ENCODE measurements at places on chromosomes 4 and X. TPM values are rescaled to one million over a fixed set of nuclear protein-coding genes. Genes with fewer than 3 reads are reported as not detected.

DNA sequence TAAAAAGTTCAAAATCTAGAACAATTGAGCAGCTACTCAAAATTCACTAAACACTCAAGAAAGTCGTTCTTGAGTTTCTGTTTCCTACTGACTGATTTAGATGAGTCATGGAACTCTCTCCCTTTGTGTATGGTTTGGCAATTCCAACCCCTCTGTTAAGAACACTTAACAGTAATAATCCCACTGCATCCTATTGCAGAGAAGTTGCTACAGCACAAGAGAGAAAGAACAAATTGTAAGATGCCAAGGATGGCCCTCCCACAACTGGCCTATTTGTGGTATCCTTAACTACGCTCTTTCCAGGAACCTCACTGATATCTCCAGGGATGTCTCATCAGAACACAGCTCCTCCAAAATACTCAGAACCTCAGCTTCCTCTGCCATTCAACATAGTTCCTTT, 701.8 kb upstream of the TENM3 start:
- H3K36me3 ChIP-seq, result no peaks in the 10 kb centered on the region
- DNase-seq, result no peak
- H3K4me1 ChIP-seq, result no peaks in the 10 kb centered on the region
- H3K27me3 ChIP-seq, result no peaks in the 10 kb centered on the region
- no peak overlapping the region for H3K27ac ChIP-seq

DNA sequence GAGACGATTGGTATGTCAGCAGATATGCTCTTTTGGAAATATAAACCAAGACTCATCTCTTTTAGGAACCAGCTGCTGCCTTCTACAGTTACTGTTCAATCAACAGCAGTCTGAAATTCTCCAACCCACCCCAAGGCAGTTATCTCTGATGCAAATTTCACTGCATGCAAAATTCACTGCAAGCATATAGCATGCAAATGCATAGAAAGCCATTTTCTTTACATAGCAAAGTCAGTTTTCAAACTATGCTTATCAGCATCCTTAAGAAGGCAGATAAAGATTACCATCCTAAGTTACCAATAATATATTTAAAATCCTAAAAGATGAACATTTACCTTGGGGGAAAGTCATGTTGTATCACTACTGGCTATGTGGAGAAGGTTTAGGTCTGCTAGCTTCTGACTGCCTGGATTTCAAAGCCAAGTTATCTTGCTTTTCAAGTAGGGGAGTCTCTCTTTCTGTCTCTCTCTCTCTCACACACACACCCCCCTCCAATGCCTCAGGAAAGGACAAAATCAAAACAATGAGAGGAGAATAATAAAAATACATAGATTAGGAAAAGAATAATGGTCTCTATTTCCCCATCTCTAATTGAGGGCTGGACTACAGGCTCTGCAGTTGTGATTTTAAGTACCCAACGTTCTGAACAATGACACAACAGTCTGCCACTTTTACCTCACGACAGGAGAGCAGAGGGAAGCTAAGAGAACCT, 1.5 kb downstream of the NMU start:
- H3K4me1 ChIP-seq, result peaks cover 19% of the 10 kb centered on the region
- no peak for DNase-seq
- H3K27ac ChIP-seq, result no peak overlapping the region

DNA sequence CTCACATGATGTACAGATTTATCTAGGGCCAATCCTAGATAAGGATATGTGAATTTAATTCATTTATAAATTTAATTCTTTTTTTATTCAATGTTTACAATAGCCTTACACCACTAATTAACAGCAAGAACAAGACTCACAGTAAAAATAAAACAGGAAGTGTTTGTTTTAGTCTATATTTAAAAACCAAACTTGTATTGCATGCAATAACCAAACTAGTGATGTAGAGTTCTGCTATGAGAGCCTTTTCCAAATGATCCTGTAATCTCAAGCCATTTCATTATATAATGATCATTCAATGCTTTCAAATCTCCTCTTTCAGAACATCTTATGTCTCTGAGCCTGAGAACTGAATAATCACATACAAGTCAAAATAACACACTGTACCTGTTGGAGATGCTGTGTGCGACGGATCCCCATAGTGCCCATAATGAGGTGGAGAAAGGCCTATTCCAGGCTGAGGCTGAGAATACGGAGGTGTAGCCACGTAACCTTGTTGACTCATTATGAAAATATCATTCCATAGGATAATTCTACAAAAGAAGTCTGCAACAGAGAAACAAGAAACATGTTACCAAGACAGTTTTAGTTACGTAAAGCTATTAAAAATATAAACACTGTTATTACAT, 2.6 kb downstream of the SEC24D start:
- no peak overlapping the region for H3K27ac ChIP-seq
- peaks cover 21% of the 10 kb centered on the region for H3K36me3 ChIP-seq
- H3K27me3 ChIP-seq, result no peaks in the 10 kb centered on the region
- DNase-seq, result no peak
- no peak overlapping the region for H3K4me3 ChIP-seq

- H3K4me3 ChIP-seq, result no peak overlapping the region
- H3K27ac ChIP-seq, result no peak overlapping the region
- peaks cover 27% of the 10 kb centered on the region for H3K4me1 ChIP-seq
- no peaks in the 10 kb centered on the region for H3K36me3 ChIP-seq
Observed at GRCh38 chr4:185272245-185272644, 62.8 kb downstream of the SNX25 start.

GRCh38 chrX:17441965-17442364, 67.0 kb downstream of the NHS start:
- H3K4me3 ChIP-seq, result no peak overlapping the region
- DNase-seq, result no peak
- peaks cover 26% of the 10 kb centered on the region for H3K4me1 ChIP-seq
- H3K27me3 ChIP-seq, result no peaks in the 10 kb centered on the region
- no peak overlapping the region for H3K27ac ChIP-seq
- no peaks in the 10 kb centered on the region for H3K36me3 ChIP-seq

Gene BEX1
- 12.9 TPM for total RNA-seq

Gene ALB
- not detected for total RNA-seq

Gene CFAP47
- total RNA-seq, result 1.0 TPM

Gene AKAP14
- total RNA-seq, result not detected

Gene CT45A7
- total RNA-seq, result not detected

Measured in Calu3 (cell line).